ENCODE measurements at places on chromosomes 3 and 15.

- no peak for DNase-seq
Observed at GRCh38 chr15:52193321-52193720, 2.1 kb upstream of the GNB5 start.

GRCh38 chr3:57009367-57009766, 51.1 kb upstream of the SPATA12 start:
- no peak for DNase-seq

GRCh38 chr3:131361464-131362421, 19.8 kb upstream of the NUDT16 start:
- peak; percentile 96 for DNase-seq

DNA sequence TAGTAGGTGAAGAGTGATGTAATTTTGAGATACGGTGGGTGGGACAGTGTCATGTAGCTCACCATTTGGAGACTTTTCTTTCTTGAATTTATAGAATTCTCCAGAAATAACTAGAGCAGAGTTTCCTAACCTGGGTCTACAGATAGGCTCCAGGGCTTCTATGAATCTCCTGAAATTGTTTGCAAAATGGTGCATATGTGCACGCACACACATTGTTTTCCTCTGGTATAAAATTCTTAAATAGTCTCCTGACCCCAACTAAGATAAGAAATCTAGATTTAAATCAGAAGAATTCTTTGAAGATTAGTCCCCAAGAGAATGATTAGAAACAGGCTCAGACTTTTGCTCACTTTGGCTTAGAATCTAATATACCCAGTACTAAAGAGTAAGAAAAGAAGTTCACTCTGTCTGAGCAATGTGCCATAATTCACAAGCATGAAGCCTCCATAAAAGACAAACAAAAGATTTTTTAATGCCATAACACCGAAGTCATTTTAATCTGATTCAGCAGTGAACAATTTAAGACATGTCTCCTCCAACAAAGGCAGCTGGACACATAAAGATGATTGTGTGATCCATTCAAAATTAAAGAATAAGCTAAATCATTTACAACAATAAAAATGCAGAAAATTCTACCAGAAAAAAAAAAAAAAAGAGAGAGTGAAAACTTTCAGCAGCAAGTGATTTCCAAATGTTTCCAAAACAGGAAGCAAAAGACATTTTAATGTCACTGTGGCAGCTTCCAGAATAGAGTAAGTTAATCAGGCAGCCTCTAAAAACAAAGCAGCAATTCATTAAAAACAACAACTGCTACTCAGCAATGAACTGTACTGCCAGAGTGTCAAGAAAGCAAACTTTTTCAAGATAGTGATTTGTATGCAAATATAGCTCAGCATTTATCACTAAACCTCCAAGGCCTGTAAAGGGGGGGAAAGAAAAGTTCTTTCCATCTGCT, 975.5 kb upstream of the CFAP20DC start:
- no peak for DNase-seq

GRCh38 chr3:53764026-53764775, 82.0 kb downstream of the CHDH start:
- DNase-seq, result no peak

DNA sequence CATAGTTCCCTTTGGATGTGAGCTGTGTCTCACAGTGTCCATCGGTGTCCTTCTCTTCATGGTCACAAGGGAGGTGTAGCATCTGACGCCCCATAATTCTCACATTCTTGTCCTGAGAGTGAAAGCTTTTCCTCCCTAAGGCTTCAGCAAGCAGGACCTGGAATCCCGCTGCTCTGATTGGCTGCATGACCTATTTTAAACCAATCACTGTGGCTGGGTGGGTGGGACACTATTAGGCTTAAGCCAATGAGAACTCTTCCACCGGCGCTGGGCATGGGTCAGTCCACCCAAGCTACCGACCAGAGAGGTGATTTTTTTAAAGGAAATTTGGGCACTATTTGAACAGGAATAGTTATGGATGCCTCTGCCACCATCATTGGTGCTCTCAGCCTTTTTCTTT, 385.9 kb downstream of the MFSD1 start:
- no peak for DNase-seq

GRCh38 chr3:172892158-172892557, 141.6 kb downstream of the ECT2 start:
- DNase-seq, result no peak

DNA sequence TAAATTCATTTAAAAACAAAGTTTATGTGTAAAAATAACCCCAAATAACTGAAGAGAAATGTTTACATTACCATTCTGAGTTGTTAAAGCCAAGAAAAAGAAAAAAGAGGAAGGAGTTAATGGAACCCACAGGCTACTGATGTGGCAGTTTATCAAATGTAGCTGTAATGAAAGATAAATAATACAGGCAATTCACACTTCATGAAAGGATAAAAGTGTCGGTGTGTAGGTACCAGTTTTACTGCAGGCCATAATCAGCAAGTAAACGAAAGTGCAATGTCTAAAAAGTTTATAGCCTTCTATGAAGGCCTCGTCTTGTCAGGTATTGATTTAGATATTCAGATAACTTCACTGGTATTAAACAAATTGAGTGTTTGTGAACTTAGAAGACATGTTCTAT, 164.6 kb downstream of the DPH6 start:
- DNase-seq, result no peak

GRCh38 chr3:59970796-59971195, 921.0 kb upstream of the CFAP20DC start:
- no peak for DNase-seq

- DNase-seq, result peak; percentile 56
Observed at GRCh38 chr15:82530606-82531379, 9.5 kb downstream of the RPS17 start.

- no peak for DNase-seq
Observed at GRCh38 chr3:185582871-185583270, 3.2 kb upstream of the SENP2 start.

GRCh38 chr3:56689303-56689702, 6.2 kb upstream of the TASOR start:
- no peak for DNase-seq

DNA sequence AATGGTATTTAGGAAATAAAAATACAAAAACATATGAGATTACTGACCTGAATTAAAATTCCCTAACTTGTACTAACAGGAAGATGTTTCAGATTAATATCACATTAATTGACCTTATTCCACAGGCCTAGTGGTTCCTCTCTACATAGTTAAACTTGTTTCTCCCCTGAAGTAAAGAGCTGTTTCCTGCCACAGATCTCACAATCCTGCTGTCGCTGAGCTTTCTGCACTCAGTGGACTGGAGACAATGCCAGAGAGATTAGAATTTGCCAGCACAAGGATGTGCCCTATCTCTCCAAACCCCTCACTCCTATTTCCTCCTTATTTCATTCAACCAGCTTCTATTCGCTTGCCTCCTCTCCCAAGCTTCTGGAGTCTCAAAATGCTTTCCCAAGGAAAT, 130.6 kb downstream of the CTNNB1 start:
- no peak for DNase-seq

DNA sequence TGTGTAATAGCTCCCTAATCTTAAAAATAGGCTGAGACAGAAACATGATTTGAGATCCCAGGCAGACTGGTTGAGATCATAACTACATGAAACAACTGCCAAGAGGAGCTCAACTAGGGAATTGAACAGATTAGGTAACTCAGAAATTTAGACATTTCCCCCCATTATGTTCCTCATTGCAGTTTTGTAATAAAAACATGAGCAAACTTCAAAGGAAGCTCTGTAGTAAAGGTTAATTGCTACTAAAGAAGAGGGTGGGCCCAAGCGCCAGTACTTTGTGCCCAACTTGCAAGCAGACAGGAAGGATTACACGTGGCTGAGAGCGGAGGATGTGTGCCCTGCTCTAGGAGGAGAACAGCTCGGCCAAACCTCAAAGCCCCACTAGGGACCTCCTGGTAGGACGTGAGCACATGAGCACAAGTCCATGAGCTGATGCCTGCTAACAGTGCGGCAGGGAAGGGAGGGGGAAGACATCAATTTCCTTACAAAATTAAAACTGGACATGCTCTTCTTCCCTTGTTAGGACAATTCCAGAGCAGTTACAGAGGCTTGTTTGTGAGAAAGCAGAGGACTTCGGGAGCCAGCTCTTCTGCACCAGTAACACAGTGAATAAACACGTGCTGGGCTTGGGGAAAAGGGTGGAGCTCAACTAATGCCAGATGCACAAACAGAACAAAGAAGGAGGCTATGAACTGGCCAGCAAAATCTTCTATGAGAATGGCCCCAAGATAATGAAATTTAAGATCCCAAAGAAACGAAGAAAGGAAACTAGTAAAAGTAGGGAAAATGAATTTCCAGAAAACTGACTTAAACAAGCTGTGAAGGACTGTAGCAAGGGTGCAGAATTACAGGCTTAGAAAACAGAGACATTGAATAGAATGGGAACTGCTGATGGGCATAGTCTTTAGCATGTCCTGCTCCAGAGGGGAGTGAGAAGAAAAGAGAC, 275.5 kb downstream of the MECOM start:
- peak; percentile 4 for DNase-seq

DNA sequence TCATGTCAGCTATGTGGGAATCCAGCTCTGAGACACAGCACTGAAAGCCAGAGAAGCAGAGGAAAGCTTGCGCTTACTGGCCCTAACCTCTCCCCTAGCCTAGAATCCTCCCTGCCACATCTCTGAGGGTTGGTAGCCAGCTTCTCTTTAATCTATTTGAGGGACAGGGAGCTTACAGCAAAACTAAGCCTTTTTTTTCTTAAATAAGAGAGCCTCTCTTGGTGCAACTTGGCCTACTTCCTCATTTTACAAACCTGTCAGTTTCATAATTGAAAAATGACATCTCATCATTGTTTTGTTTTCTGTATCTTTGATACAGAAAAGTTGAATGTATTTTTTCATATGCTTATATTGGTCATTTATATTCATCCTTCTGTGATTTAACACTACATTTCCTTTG, 193.9 kb downstream of the ZNF621 start:
- peak; percentile 55 for DNase-seq

GRCh38 chr3:107068980-107069379, 308.3 kb upstream of the CCDC54 start:
- DNase-seq, result peak; percentile 40

GRCh38 chr3:158273656-158274055, 163.8 kb downstream of the RSRC1 start:
- no peak for DNase-seq

All from suppressor macrophage (primary cell).